ENCODE measurements at places on chromosomes 12 and 14. TPM values are rescaled to one million over a fixed set of nuclear protein-coding genes. Genes with fewer than 3 reads are reported as not detected.

SRRM4 gene
- total RNA-seq: not detected

RXYLT1 gene
- total RNA-seq: 8.9 TPM

NGB gene
- not detected for total RNA-seq

SERPINA10 gene
- not detected for total RNA-seq

PLEKHG7 gene
- 0.89 TPM for total RNA-seq

MIP gene
- total RNA-seq: not detected

ATXN3 gene
- total RNA-seq: 28.5 TPM

REM2 gene
- 11.1 TPM for total RNA-seq

GPRC5A gene
- total RNA-seq: 0.20 TPM

GRCh38 chr12:53201639-53202038 lies 5.4 kb downstream of the ITGB7 start:
- no peak for DNase-seq
- no peaks in the 10 kb centered on the region for H3K27me3 ChIP-seq
- H3K36me3 ChIP-seq: peaks cover 17% of the 10 kb centered on the region
- H3K4me1 ChIP-seq: peaks cover 86% of the 10 kb centered on the region

- H3K36me3 ChIP-seq: no peaks in the 10 kb centered on the region
- H3K4me3 ChIP-seq: no peak within 1 kb of the TSS
- H3K27ac ChIP-seq: no peak within 1 kb of the TSS
- peak; percentile 73 for DNase-seq
- peaks cover 4% of the 10 kb centered on the region for H3K27me3 ChIP-seq
- peaks cover 30% of the 10 kb centered on the region for H3K4me1 ChIP-seq
Observed at GRCh38 chr12:53097564-53098353, at the start of gene IGFBP6. IGFBP6 (plus strand) TSS chr12:53097667; CDS start chr12:53097718, 51 bp downstream.

DNA sequence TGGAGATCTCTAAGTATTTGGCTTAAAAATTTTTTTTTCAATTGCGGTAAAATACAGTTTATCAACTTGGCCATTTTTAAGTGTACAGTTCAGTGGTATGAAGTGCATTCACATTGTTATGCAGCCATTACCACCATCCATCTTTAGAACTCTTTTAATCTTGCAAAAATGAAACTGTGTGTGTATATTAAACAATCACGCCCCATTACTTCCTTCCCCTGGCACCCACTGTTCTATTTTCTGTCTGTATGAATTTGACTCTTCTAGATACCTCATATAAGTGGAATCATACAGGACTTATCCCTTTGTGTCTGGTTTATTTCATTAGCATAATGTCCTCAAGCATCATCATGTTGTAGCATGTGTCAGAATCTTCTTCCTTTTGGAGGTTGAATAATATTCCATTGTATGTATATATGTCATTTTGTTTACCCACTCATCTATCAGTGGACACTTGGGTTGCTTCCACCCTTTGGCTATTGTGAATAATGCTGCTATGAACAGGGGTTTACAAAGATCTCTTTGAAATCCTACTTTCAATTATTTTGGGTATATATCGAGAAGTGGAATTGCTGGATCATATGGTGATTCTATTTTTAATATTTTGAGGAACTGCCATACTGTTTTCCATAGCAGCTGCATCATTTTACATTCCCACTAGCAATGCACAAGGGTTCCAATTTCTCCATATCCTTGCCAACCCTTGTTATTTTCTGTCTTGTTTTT lies 62.9 kb downstream of the SAMD4A start:
- no peaks in the 10 kb centered on the region for H3K36me3 ChIP-seq
- peak overlapping the region; percentile 48 for H3K27ac ChIP-seq
- H3K4me3 ChIP-seq: peak overlapping the region; percentile 69

- H3K4me3 ChIP-seq: no peak overlapping the region
- no peaks in the 10 kb centered on the region for H3K4me1 ChIP-seq
- H3K27me3 ChIP-seq: no peaks in the 10 kb centered on the region
- H3K36me3 ChIP-seq: peaks cover 14% of the 10 kb centered on the region
- DNase-seq: no peak
Observed at GRCh38 chr12:22657538-22657937, 32.6 kb downstream of the ETNK1 start.

DNA sequence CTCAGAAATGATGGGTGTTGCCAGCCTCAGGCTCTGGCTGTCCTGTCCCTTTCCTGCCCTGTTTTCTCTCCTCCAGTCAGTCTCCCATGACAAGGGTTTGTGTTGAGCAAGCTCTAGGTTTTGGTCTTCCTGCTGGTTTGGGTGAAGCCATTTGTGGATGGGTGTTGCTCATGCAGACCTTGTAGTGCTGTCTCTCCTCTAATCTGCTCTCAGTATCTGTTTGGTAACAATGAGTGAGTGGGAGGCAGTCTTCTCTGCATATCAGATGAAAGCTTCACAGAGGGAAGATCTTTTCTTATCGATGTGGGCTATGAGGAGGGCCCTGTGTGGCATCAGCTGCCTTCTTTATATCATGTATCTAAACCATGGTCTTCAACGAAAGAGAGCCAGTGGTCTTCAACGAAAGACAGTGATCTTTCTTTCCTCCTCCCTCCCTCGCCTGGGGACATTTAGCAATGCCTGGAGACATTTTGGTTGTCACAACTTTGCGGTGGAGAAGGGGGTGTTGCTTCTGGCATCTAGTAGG lies 3.6 kb downstream of the CMA1 start:
- peaks cover 10% of the 10 kb centered on the region for H3K27me3 ChIP-seq
- no peaks in the 10 kb centered on the region for H3K36me3 ChIP-seq
- no peak overlapping the region for H3K4me3 ChIP-seq
- H3K4me1 ChIP-seq: no peaks in the 10 kb centered on the region

DNA sequence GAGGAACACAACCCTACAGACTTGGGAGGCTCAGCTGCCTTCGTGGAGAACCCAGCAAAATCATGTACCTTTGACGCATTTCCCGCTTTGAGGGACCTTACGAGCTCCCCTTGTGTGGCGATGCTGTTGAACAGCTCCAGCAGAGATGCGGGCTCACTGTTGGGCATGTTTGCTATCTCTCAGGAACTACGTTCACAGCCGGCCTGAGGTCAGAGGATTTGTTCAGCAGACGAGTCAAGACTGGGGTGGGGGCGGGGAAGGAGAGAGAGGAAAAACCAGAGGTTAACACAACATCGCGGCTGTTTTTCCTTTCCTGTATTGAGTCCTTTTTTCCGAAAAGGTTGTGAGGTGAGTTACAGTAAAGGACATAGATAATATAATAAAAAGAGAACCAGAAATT lies 45.9 kb downstream of the SLC25A47 start:
- no peak for DNase-seq
- peaks cover 27% of the 10 kb centered on the region for H3K36me3 ChIP-seq
- H3K4me3 ChIP-seq: no peak overlapping the region
- H3K27me3 ChIP-seq: no peaks in the 10 kb centered on the region
- H3K4me1 ChIP-seq: no peaks in the 10 kb centered on the region

DNA sequence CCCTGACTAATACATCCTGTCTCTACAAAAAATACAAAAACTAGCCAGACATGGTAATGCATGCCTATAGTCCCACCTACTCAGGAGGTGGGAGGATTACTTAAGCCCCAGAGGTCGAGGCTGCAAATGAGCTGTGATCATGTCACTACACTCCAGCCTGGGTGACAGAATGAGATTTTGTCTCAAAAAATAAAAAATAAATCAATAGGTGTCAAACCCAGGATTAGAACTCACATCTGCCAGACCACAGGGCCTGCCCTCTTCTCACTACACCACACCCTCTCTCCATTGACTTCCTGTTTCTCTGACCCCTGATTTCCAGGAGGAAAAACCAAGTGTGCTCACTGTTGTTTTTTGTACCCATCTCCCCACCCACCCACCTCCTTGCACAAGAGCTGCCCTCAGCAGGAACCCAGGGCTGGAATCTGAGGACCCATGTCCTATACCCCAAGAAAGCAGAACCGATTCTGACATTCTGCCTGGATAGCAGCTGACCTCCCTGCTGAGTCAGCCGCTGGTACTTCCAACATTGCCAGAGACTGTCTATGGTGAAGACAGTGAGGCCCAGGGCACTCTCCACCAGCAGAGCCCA lies 6.2 kb downstream of the CMKLR1 start:
- no peaks in the 10 kb centered on the region for H3K27me3 ChIP-seq
- H3K36me3 ChIP-seq: no peaks in the 10 kb centered on the region
- peaks cover 18% of the 10 kb centered on the region for H3K4me1 ChIP-seq
- DNase-seq: no peak
- H3K27ac ChIP-seq: no peak overlapping the region
- H3K4me3 ChIP-seq: no peak overlapping the region

- no peak for DNase-seq
- H3K27me3 ChIP-seq: no peaks in the 10 kb centered on the region
- no peaks in the 10 kb centered on the region for H3K36me3 ChIP-seq
- no peak overlapping the region for H3K27ac ChIP-seq
- H3K4me3 ChIP-seq: no peak overlapping the region
Observed at GRCh38 chr14:59107819-59108218, 80.6 kb upstream of the DAAM1 start.

GRCh38 chr12:119206348-119207062 lies 27.8 kb downstream of the HSPB8 start:
- H3K27me3 ChIP-seq: no peaks in the 10 kb centered on the region
- H3K4me1 ChIP-seq: no peaks in the 10 kb centered on the region
- no peak overlapping the region for H3K27ac ChIP-seq
- no peak for DNase-seq
- no peaks in the 10 kb centered on the region for H3K36me3 ChIP-seq
- H3K4me3 ChIP-seq: no peak overlapping the region

GRCh38 chr14:68284333-68284732 lies 464.8 kb downstream of the RAD51B start:
- H3K27ac ChIP-seq: peak overlapping the region; percentile 92
- no peaks in the 10 kb centered on the region for H3K27me3 ChIP-seq
- H3K36me3 ChIP-seq: no peaks in the 10 kb centered on the region
- DNase-seq: no peak
- peak overlapping the region; percentile 33 for H3K4me3 ChIP-seq
- H3K4me1 ChIP-seq: peaks cover 55% of the 10 kb centered on the region

GRCh38 chr14:64815257-64815656 lies 64.5 kb downstream of the SPTB start:
- DNase-seq: no peak
- H3K27ac ChIP-seq: no peak overlapping the region
- peaks cover 18% of the 10 kb centered on the region for H3K27me3 ChIP-seq
- H3K4me3 ChIP-seq: no peak overlapping the region
- H3K36me3 ChIP-seq: no peaks in the 10 kb centered on the region
- no peaks in the 10 kb centered on the region for H3K4me1 ChIP-seq
